ENCODE measurements at places on chromosomes 5 and 9. TPM values are rescaled to one million over a fixed set of nuclear protein-coding genes. Genes with fewer than 3 reads are reported as not detected.

- DNase-seq = no peak
- no peaks in the 10 kb centered on the region for H3K36me3 ChIP-seq
- peak overlapping the region; percentile 99 for H3K27ac ChIP-seq
- no peaks in the 10 kb centered on the region for H3K27me3 ChIP-seq
Measured at GRCh38 chr9:14321517-14322130, 7.7 kb upstream of the NFIB start.

FGFR4 gene
- total RNA-seq = 8.0 TPM

GRCh38 chr5:52915176-52915875 lies 73.8 kb upstream of the ITGA2 start:
- peaks cover 6% of the 10 kb centered on the region for H3K4me1 ChIP-seq
- no peak overlapping the region for H3K27ac ChIP-seq
- no peaks in the 10 kb centered on the region for H3K27me3 ChIP-seq
- DNase-seq = no peak
- H3K36me3 ChIP-seq = no peaks in the 10 kb centered on the region
- peak overlapping the region; percentile 62 for H3K4me3 ChIP-seq

- no peak overlapping the region for H3K27ac ChIP-seq
- H3K4me3 ChIP-seq = no peak overlapping the region
- no peaks in the 10 kb centered on the region for H3K27me3 ChIP-seq
Measured at GRCh38 chr9:91219557-91219956, 142.2 kb downstream of the AUH start.

DAPK1 gene
- 246 TPM for total RNA-seq

MOB3B gene
- total RNA-seq = 14.6 TPM

DNA sequence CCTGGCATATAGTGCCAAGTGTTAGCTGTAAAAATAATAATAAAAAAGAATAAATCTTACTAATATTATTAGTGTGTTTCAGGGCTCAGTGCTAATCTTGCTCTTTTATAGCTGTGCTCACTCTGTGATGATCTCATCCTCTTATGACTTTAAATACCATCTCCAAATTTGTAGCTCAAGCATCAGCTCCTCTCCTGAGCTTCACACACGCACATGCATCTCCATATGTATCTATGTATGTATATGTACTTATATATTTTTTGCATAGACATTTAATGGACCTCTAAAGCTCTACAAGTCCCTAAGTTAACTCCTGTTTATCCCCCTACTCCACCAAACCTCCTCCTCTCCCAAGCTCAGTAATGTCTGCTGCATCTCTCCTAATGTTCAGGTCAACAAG lies 170.8 kb upstream of the NR3C1 start:
- H3K27me3 ChIP-seq = no peaks in the 10 kb centered on the region
- H3K36me3 ChIP-seq = no peaks in the 10 kb centered on the region
- DNase-seq = no peak
- H3K27ac ChIP-seq = no peak overlapping the region
- H3K4me1 ChIP-seq = peaks cover 61% of the 10 kb centered on the region

DNA sequence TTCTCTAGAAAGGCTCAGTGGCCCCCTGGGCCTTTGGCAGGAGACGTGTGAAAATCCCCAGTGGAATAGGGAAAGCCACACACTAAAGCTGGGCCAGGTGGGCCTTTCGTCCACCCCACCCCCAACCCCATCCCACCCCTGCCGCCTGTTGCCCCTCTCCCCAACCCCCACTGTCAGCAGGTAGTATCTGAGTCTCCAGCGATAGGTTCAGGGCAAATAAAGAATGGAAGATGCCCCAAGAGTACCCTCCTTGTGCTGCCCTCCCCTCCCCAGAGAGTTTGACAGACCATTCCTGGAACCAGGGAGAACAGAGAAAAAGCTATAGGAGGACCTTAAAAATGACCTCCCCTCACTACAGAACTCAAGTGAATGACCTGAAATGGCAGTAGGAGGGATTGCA lies 36.7 kb upstream of the UBE2D2 start:
- peaks cover 12% of the 10 kb centered on the region for H3K4me1 ChIP-seq
- DNase-seq = no peak
- H3K27ac ChIP-seq = no peak overlapping the region
- no peaks in the 10 kb centered on the region for H3K27me3 ChIP-seq
- H3K4me3 ChIP-seq = no peak overlapping the region
- H3K36me3 ChIP-seq = no peaks in the 10 kb centered on the region

TMC1 gene
- 0.22 TPM for total RNA-seq
